ENCODE measurements at places on chromosomes 7 and 10. TPM values are rescaled to one million over a fixed set of nuclear protein-coding genes. Genes with fewer than 3 reads are reported as not detected.

Gene DHTKD1
- 80.7 TPM for total RNA-seq

Gene SP8
- 4.5 TPM for total RNA-seq

Gene AKR1C8
- not detected for total RNA-seq

Gene VWC2
- 4.5 TPM for total RNA-seq
